Fibroblast of the conjunctiva (primary cell): ENCODE measurements at places on chromosomes 1 and 21.

DNA sequence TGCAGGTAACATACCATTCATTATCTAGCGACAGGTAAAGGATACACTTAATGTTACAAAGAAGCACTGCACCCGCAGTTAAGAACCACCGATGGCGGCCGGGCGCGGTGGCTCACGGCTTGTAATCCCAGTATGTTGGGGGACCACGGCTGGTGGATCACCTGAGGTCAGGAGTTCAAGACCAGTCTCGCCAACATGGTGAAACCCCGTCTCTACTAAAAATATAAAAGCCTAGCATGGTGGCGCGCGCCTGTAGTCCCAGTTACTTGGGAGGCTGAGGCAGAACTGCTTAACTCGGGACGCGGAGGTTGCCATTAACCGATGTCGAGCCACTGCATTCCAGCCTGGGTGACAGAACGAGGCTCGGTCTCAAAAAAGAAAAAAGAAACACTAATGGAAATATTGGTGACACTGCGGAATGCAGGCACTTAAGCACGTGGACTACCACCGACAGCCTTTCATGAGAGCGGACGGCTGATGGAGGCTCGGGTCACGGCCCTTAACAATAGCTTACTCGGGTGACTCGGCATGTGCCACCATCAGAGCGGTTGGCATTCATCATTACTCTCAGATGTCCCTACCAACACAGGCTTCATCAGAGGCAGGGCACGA, 542 bp downstream of the GAS5 start:
- DNase-seq: no peak

- no peak for DNase-seq
Observed at GRCh38 chr1:85240174-85240601, 19.3 kb downstream of the C1orf52 start.

GRCh38 chr21:45227735-45228134, 60.0 kb downstream of the POFUT2 start:
- DNase-seq: no peak

DNA sequence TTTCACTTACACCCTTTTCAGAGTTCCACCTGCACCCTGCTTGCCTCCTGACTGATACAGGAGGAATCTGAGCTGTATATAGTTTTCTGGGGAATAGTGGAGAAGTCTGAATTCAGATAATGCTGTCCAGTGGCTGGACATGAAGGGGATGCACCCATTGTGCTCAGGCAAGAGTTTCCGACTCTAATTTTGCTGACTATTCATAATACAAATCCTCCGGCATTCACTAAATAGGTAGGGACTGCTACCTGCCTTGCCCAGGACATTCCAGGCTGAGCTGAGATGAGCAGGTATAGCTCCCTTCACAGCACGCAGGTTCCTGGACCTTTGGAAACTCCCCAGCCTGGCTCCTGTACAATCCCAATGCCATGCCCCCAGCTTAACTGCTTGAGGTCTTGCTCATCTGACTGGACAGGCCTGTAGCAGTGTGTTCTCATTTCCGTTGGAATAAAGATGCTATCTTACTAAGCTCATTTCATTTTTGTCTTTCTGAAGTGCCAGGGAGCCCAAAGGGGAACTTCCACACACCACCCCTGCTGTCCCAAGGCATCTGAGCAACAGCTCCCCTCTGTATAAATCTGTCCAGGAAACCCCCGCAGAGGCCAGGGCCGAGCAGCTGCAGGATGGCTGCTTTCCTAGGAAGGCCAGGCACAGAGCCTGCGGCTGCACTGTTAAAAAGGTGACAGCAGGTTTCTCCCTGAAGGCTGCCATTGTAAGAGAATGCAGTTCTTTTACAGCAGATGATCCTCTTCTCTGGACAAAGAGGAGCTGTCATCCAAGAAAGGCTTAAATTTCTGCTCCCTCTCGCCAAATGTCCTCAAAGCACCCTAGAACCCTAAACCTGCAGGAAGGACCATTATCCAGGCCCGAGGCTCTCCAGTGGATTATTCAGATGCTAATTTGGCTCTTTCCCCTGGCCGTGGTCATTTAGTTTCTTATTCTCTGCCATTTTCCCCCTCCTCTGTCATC, 21.7 kb upstream of the VASH2 start:
- DNase-seq: no peak

DNA sequence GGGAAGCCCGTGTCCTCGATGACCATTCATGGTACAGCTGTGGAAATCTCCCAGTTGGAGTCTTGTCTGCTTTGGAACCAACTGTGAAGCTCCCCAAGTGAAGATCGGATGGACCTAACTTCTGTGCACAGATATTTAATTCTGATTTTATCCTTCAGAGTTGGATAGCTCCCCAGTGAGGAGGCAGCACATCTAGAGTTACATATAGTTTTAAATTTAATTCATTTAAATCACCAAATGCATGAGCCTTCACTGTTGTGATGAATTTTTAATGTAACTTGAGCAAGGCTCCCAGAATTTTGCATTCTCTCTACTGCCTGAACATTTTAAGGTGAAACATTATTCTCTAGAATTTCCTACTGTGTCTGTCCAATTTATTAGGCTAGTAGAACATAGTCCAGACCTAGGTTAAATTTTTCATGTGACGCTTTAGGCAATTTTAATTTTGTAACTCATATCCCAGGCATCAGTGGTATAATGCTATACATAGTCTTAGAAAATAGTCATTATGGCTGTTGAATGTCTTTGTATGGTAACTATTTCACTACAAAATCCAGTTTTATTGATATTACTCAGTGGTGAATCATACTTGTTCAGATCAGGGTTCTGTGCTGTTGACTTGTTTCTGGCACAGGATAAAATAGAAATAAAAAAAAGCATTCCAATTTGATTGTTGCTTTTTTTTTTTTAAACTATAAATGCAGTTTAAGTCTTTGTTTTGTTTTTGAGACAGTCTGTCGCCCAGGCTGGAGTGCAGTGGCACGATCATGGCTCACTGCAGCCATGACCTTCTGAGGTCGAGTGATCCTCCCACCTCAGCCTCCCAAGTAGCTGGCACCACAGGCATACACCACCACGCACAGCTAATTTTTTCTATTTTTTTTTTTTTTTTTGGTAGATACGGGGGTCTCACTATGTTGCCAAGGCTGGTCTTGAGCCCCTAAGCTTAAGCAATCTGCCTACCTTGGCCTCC, 66.9 kb downstream of the PRDM2 start:
- DNase-seq: no peak

- no peak for DNase-seq
Observed at GRCh38 chr1:84159533-84160240, 15.6 kb downstream of the PRKACB start.

- DNase-seq: no peak
Observed at GRCh38 chr1:23492132-23492720, 8.2 kb upstream of the ASAP3 start.

DNA sequence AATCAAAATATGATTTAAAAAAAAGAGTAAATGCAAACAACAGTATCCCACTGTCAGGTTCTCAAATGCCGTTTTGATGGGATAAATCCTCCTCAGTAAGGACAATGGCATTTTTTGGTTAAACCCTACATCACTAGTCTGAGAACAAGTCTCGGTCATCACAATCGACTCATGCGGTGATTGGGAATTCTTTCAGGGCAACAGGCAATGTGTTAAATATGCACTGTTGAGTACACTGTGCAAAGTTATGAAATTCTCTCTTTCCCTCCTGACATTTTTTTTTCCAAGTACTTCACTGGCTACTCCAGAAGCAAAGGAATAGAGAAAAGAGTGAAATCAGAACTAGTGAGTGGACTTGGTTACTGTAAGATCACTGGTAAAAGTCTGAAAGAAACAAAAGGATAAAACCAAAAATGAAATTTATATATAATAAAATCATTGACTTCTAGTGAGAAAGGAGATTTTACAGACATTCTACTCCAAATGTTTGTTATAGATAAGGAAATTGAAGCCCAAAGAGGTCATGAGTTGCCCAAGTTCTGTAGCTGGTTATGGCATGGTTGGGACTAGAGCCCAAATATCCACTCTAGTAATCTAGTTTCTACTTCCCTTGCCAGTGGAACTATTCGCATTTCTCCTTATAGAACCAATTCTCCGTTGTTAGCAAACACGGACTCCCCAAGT, 111.3 kb downstream of the TGFBR3 start:
- DNase-seq: no peak

DNA sequence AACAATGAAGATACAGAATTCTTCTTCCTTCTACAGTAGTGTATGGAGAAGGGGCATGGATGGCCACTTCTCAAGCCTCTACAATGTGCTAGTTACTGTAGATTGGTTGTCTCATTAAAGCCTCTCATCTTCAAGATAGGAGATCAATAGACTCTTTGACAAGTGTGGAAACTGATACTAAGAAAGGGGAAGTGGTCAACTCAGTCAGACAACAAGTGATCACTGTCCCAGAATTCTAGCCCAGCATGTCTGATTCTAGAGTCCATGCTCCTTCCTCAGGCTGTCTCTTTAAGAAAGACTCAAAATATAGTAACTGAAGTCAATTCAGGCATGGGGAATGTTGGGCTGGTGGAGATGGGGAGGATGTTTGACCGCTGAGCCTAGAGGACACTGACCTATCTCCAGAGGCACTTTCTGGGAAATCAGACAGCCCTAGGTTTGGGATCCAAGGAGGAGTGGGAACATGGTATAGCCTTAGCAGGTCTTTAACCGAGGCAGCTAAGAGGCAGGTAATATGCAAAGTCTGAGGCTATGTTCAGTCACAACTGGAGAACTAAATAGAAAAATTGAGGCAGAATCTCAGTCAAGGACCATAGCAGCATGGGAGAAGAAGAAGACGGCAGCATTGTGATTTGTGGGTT, 39.3 kb upstream of the EYA3 start:
- no peak for DNase-seq

DNA sequence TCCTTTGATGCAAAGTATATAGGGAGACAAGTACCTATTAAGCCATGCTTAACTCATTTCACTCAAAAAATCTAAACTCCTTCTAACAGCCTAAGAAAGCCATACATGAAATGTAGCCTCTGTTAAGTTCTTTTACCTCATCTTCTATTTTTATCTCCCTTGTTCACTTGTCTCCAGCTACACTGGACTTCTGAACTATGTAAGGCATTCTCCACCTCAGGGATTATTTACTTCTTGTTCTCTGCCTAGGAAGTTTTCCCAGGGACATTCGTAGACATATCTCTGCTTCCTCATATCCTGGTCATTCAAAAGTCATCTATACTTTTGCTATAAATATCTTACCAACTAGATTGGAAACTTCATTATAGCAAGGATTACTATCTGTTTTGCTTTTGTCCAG, 96.9 kb downstream of the COP1 start:
- DNase-seq: no peak

- peak; percentile 6 for DNase-seq
Observed at GRCh38 chr1:215958841-215959240, 391.7 kb downstream of the KCTD3 start.

- DNase-seq: no peak
Observed at GRCh38 chr1:98884864-98885263, 119.8 kb downstream of the PLPPR5 start.

- DNase-seq: no peak
Observed at GRCh38 chr1:10835822-10836421, 39.5 kb upstream of the CASZ1 start.

- no peak for DNase-seq
Observed at GRCh38 chr1:46043458-46044017, 88.9 kb downstream of the PIK3R3 start.

DNA sequence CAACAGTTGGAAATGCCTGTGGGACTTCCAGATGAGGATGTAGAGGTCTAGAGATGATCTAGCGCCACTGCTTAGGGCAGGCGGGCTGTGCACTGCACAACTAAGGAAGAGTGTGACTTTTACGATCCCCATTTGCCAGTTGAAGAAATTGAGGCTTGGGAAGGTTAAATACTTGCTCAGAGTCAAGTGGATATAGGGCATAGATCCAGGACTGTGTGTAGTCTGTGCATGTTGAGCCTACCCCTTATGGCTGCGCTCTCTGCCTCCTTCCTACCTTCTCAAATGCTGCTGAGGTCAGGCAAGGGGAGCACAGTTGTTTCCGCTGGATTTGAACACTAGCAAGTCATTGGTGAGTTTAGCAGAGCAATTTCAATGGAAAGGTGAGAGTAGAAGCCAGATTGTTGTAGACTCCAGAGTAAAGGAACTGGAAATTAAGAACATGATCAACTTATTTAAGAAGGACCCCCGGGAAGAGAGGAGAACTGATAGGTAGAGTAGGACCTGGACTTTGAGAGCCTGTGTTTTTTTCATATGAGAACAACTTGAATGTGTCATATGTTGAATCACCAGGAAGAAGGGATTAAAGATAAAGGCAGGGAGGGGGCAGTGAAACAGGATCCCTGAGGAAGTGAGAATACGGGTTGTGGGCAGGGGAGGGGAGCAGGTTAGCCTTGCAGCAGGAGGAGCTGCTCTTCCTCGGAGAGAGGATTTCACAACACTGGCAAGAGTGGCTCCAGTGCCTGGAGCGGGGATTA, 2.7 kb downstream of the CAPN2 start:
- no peak for DNase-seq

GRCh38 chr1:186531561-186532165, 70.7 kb upstream of the PDC start:
- no peak for DNase-seq

DNA sequence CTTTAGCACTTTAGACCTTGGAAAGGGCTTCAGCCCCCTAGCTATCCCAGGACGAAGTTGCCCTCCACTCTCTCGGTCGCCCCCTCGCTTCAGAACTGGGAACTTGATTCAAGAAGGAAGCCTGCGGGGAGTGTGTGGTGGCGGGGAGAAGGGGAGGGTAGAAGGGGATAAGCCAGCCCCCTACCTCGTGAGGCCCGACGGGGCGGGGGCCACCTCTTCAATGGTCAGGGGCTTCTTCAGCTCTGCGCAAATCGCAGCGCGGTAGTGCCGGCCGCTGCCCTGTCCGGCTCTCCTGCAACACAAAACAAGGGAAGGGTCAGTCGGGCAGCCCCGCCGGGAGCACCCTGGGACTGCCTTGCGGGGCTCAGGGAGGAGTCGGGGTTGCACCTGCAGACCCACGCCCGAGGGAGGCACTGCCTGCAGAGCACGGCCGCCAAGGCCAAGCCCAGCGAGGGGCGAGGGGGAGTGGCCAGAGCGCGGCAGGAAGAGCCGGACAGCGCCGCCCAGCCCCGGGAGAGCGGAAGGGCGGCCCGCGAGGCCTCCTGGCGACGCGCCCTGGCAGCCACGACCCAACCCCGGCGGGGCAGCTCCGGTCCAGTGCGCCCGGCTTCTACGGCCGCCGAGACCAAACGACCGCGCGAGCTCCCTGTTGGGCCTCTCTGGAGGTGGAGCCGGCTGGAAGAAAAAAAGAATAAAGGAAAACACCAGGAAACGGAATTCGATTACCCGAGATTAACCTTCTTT, 56.2 kb upstream of the RASAL2 start:
- DNase-seq: peak; percentile 70

DNA sequence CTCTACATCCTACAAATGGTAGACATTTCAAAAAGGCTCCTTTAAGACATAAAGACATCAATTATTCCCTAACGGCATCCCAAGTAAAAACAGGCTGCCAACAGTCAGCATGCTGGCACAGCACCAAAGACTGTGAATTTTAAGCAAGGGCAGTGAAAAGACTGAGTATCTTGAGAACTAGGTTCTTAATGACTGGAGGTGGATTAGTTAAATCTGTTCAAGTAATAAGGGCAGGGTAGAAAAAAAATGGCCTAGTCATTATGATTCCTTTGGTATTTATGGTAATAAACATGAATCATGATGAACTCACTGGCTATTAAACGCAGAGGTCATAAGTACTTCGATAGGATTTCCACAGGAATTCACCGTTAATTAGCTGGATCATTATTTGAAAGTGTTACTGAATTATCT, 75.2 kb downstream of the KIFAP3 start:
- peak; percentile 10 for DNase-seq

GRCh38 chr1:192485692-192486436, 89.7 kb upstream of the RGS1 start:
- peak; percentile 95 for DNase-seq
